Activated naive CD8-positive, alpha-beta T cell treated with anti-CD3 and anti-CD28 coated beads, Interleukin-2, amount 10 ng/mL, durations not matched to agents 7 days and 5 days (primary cell): ENCODE measurements at places on chromosomes 6 and 20. TPM values are rescaled to one million over a fixed set of nuclear protein-coding genes. Genes with fewer than 3 reads are reported as not detected.

GRCh38 chr6:127100510-127101140 is 17.8 kb upstream of the RSPO3 start:
- DNase-seq, result no peak

The BPIFA1 gene
- total RNA-seq, result not detected

- DNase-seq, result no peak
Measured at GRCh38 chr20:371755-372542, 8.6 kb upstream of the TRIB3 start.

DNA sequence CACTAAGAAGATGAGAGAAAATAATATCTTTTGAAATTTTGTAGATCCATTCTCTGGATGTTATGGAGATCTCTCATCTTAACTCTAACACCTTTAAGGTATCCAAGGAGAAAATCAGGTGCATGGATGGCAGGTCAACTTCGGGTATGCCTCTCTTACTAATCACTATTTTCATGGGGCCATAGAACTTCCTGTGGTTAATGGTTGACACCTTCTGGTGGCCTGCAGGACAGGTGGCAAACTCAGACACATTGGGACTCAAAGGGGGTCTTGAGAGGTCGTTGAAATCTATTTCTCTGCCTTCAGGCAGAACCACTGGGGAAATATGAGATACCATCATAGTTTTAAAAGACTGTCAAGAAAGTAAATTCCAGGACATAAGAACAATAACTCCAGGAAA is 76.5 kb downstream of the ADAT2 start:
- no peak for DNase-seq

GRCh38 chr6:73487473-73487872 is 25.9 kb downstream of the MTO1 start:
- no peak for DNase-seq

GRCh38 chr6:26333476-26334297 is 31.3 kb upstream of the BTN3A2 start:
- no peak for DNase-seq

DNA sequence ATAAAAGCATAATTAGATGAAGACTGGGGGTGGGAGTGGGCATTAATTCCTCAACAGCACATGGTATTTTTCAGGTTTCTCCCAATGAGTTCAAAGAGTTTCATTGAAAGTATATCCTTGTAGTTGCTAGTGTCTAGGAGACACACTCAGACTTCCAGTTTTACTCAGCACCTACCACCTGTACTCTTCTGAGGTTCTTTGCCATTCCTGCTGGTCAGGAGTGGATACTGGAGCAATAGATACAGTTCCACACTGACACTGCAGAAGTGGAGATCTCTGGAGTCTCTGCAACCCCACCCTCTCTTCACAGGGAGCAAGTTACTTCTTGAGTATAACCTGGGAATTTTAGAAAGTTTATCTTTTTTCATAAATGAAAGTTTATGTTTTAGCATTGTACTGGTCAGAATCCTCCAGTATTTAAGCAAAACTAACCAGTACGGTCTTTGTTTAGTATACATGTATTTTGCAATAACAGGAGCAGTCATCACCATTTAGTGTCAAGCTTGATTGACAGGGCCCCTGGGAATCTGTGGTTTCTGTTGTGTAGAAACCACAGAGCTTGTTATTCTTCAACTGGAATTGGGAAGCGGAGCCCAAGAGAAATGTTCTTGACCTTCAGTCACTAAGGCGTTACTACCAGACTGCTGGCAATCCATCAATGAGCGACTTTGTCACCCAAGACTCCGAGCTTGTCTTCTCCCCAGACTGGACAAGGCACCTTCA is 148.1 kb downstream of the ZDHHC14 start:
- DNase-seq, result no peak

- DNase-seq, result no peak
Measured at GRCh38 chr6:28901831-28902230, 22.0 kb downstream of the TRIM27 start.

DNA sequence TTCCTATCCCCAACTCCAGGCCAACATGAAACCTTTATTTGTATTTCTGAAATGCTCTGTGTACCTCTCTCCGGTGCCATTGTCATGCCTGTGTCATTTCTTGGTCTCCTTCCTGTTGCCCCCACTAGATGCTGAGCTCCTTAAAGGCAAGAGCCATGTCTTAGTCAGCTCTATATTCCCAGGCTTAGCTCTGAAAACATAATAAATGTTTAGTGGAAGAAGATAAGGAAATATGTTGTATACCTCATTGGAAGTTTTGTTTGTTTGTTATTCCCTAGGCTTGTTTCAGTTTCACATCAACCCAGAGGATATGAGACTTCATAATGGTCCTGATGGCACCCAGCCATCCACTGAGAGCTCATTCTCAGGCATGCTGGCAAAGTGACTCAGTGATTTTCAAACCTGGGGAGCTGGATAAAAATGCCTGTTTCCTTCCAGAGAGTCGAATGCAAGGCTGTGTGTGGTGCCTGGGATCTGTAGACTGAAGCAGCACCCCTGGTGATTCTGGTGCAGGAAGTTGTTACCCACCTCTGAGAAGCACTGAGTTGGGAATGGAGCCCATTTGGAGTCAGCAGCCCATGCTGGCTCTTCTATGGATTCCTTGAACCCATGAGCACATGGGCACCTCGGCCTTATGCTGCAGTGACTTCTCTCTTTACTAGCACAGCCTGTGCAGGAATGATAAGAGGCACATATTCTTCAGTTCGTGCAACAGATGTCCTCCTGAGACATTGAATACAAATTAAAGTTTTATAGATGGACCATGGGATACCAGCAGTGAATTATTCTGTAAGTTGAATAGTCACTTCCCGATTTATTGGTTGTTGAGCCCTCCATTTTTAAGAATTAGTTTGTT is 205.2 kb downstream of the FARS2 start:
- no peak for DNase-seq

DNA sequence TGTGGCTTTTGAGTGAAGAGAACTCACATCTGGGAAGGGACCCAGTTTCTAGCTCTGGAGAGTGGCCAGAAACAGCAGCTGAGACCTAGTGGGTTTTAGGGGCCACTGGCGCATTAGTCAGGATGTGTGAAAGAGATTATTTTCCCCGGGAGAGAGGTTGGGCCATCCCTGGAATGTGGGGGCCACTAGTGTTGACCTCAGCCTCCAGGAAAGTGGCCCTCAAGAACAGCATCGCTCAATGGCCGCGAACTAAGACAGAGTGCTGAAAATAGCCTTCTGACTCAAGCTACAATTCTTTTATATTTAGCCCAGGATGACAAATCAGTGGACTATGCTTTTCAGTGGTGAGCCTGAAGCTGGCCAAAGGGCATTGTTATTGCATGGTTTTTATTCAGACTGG is 210.4 kb upstream of the RNF24 start:
- DNase-seq, result no peak

- no peak for DNase-seq
Measured at GRCh38 chr6:116450769-116451740, 10.1 kb upstream of the CALHM6 start.

The SERINC1 gene
- 83.5 TPM for total RNA-seq

- no peak for DNase-seq
Measured at GRCh38 chr6:116531675-116532570, 13.6 kb downstream of the TRAPPC3L start.
